ENCODE measurements at places on chromosomes 2 and 18. TPM values are rescaled to one million over a fixed set of nuclear protein-coding genes. Genes with fewer than 3 reads are reported as not detected.

The MEIS1 gene
- total RNA-seq: 14.7 TPM

The VWC2L gene
- total RNA-seq: not detected

The DHRS9 gene
- not detected for total RNA-seq

The KCNF1 gene
- total RNA-seq: 0.42 TPM

The REG3G gene
- total RNA-seq: not detected

The KANSL3 gene
- 46.1 TPM for total RNA-seq

All from SJCRH30 (cell line).